ENCODE measurements at places on chromosomes 3 and 15.

DNA sequence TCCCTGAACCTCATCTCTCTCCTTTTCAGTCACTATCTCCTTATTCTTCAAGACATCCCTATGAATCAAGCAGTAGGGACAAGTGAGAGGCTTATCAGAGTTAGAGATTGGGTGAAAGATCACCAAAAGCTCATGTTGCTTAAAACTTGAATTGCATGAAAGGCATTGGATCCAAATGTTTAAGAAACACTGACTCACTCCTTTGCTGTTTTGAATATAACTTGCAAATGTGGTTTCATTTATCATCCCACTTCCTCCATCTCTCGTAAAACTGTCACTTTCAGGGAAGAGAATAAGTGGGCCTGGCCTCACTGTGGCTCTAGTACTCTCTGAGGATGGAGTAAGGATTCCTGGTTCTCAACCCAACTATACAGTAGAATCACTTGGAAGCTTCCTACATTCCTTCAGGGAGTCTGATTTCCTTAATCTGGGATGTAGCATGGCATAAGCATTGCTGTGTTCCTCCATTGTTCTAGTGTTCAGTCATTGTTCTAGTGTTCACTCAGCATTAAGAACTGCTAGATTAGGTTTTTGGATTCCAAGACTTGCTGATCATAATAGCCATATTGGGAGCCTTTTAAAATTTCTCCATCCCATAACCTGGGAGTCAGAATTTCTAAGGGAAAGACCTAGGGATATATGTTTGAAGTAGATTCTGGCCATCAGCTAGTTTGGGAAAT lies 171.8 kb downstream of the TMEM108 start:
- peak; percentile 16 for DNase-seq

DNA sequence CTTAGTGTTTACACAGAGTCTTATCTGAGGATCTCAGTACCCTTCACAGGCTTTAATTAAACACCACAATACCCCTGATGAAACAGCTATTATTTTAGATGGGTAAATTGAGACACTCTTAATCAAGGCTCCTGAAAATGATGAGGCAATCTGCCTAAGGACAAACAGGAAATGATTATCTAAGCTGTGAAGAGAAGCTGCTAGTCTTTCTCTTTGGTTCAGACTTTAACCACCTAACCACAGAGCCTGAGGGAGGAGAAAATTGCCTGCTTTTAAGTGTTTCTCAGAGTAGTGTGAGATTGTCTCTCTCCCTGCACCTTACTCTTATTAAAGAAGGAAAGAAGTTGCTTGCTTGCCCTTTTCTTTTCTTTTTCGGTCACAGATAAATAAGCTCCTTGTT lies 364.3 kb upstream of the ADAMTS9 start:
- DNase-seq, result no peak

DNA sequence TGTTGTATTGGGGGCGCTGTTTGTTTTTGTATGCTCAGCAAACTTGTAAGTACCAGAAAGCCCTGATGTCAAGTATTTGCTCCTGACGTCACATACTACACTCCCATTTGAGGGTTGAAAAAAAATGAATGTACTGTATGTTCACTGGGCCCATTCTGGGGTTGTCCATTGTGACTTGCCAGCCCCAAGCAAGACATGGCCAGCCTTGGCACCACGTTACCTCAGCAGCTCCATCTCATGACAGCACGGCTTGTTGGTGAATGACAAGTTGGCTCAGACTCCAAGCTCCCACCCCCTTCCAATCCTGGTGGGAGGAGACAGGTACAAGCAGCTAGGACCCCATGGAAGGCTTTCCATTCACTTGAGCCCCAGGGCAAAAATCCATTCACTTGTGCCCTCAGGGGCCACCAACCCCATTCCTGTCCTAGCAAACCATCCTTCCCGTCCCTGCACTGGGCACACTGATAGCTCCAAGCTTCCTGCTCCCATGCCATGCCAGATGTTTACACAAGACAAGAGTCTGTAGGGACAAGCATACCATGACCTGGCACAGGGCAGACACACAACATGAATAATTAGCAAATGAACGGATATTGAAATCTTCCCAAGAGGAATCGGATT lies 1.6 kb downstream of the PHGR1 start:
- DNase-seq, result no peak

DNA sequence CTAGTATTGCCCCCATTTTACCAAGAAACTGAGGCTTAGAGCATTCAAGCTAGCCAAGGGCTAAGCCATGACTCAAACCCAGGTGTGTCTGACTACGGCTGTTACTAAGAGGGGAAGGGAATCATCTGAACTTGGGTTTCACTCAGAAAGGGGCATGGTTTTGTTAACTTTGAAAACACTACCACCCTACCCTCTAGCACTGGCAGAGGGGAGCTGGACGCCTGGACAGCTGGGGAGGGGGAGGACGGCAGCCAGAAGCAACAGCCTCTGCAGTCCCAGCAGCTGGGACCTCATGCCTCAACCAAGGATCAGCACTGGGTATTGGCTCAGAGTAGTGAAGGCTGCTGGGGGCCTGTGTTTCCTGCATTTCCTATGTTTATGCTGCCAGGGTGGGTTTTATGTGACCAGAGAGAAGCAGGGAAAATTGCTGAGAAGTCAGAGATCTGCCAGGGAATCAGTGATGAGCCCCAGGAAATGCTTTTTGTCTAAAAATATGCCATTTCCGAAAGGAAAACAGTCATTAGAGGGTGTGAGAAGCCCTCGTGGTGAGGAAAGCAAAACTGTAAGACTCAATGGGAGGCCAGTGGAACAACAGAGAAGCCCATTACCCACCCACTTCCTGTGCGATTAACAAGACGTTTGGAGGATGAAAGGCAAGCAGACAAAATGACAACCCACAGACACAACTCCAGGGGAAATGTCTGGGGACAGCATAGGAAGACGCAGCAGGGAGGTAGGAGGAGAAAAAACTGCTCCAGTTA lies 41.2 kb downstream of the LIPC start:
- peak; percentile 74 for DNase-seq

DNA sequence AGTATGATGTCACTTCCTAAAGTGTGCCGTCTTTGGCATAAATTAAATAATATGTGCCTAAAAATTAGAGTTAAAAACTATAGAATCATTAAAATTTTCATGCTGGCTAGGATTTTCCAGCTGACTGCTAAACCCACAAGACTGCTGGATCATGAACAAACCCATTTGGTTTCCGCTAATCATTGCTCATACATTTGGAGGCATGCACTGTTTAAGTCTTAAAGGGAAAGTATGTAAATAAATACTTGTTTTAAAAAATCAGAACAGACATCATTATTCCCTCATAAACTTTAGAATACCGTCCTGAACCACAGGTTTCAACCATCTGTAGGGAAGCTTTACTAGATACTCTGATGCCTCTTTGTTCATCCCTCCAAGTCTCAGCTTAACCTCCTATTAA lies 26.5 kb downstream of the ATP6V1A start:
- no peak for DNase-seq

- DNase-seq, result no peak
These were observed 36.0 kb downstream of the USP13 start for GRCh38 chr3:179688850-179689249.

GRCh38 chr15:79102595-79102994 lies 12.0 kb upstream of the RASGRF1 start:
- DNase-seq, result no peak
